ENCODE measurements at places on chromosomes 12 and 14.

- DNase-seq = no peak
These were observed 485 bp downstream of the SENP1 start for GRCh38 chr12:48105321-48105866.

GRCh38 chr12:26226122-26226521, 30.7 kb downstream of the SSPN start:
- no peak for DNase-seq

- no peak for DNase-seq
These were observed 613 bp downstream of the SRSF9 start for GRCh38 chr12:120468821-120469449.

GRCh38 chr14:72965249-72965648, 39.0 kb downstream of the DCAF4 start:
- no peak for DNase-seq

GRCh38 chr12:45284096-45284901, 68.4 kb downstream of the ANO6 start:
- DNase-seq = no peak

DNA sequence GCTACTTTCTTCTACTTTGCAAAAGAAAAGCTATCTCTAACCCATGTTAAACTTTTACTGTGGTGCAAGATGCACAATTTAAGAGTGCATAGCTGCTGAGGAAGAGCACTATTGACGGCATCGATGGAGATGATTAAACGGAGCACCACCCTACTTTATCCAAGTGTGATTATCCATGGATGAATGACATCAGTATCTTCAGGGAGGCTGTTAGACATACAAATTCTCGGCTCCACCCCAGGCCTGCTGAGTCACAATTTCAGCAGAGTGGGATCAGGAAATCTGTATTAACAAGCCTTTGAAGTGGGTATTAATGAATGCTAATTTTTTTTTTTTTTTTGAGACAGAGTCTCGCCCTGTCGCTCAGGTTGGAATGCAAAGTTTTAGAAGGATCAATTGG, 16.2 kb downstream of the SLC2A14 start:
- DNase-seq = no peak

GRCh38 chr14:96118391-96118790, 79.2 kb downstream of the C14orf132 start:
- no peak for DNase-seq

DNA sequence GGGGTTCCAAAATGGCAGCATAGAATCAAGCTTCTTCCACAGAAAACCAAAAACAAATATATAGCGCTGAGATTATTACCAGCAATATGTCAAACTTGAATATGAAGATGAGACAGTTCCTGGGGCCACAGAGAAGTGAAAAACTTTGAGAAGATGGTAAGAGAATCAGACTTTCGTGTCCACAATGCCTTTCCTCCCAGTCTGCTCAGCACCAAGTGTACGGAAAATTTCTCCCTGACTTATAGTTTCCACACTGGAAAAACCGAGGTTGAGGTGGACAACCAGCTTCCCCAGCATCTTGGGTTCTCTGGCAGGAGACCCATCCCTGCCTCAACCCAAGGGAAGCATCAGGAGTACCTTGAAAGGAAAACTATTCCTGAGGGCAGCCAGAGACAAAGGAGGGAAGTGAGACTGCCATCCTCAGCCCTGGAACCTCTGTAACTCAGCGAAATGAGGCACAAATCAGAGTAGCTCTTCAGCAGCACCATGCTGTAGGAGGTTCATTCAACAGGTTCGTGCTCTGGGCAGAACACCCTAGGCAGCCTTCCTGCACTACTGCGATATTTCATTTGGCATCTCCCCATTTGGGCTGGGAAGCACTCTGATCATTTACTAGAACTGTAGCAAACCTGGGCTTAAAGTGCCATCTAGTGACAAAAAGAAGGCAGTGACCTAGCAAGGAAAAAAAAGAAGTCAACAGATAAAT, 52.4 kb upstream of the CAPRIN2 start:
- peak; percentile 69 for DNase-seq

DNA sequence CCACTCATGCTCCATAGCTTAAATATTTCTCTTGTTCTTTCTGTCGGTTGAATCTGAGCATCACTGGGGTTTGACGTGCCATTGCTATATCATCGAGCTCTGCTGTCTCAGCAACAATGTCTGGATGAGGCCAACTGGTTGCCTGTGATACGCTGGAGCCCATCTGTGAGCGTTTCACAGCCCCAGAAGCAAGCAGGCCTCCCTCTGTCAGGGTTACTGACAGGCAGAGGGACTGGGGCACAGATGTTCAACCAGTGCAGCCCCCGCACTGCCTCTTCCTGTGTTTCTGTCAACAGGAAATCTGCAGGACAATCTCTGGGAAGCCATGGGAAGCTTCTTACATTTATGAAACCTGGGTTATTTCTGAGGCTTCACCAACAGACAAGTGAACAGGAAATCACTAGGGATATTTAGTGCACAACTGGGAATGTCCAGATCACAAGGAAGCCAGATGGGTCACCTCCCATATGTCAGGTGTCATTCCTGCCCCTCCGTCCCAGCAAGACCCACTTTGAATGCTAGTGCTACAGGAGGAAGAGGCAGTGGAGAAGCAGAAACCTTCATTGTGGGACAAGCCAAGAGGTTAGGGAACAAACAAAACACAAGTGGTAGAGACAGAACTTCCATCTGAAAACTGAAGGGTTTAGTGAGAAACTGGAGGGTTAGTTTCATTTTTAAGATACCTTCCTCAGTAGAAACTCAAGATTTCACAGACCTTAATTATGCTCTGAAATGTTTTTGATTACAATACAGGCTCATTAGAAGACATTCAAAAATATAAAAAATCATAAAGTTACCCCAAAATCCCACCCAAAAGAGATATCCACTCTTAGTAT, 24.1 kb downstream of the DMAC2L start:
- DNase-seq = no peak

- DNase-seq = no peak
These were observed 5.0 kb upstream of the C14orf180 start for GRCh38 chr14:104574536-104574935.

GRCh38 chr12:109563291-109564284, 9.7 kb downstream of the MMAB start:
- DNase-seq = no peak

GRCh38 chr14:59785629-59786028, 84.9 kb downstream of the RTN1 start:
- DNase-seq = no peak

- DNase-seq = no peak
These were observed 12.0 kb upstream of the PIP4K2C start for GRCh38 chr12:57579011-57579410.

GRCh38 chr14:49640540-49641417, 5.7 kb upstream of the DNAAF2 start:
- no peak for DNase-seq

DNA sequence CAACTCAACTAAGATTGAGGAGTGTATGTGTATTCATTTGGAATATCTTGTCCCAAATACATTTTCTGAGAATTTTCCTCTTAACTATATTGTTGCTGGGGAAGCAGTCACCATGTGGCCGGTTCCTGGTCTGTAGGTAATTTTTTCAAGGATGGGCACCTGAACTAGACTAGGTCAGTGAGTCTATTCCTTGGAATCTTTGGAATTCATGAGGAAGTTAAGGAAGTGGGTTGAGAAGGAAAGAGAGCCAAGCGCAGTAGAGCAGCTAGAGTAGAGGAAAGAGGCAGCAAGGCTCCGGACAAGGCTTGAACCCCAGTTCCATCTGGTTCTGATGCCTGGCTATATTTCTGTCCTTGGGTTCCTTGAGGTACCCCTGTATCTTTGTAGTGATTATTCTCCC, 183.7 kb downstream of the DACT1 start:
- DNase-seq = no peak

DNA sequence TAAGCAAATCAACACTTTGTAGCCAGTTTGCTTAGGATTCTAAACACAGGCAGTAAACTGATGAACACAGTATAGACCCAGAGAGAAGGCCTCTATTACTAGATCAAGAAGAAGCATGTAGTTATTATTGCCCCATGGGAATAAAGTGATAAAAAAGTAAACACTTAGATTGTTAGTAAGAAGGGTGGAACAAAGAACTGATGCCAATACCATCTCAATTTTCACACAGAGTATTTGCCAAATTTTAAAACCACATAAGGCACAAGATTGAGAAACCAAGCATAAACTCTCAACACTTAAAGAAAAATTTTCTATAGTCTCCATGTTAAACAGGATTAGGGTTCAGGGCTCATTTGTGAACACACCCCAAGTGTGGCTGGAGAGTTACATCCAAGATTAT, 77.0 kb upstream of the SYT1 start:
- no peak for DNase-seq

DNA sequence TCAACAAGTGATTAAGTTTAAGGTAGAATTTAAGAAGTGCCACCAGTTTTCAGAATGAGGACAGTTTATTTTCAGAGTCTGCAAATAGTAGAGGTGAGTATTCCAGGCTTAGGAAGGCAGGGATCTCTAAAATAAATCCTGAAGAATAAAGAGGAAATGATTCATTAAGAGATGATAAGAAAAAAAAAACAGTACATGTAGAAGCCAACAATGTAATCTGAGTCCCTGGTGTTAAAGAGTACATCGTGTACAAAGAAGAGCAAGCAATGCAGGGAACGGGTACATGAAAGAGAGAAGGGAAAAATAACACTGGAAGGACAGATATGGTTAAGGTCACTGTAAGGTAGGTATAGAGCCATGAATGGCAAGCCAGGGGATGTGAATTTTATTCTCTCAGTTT, 95.2 kb upstream of the FOXG1 start:
- no peak for DNase-seq

GRCh38 chr14:89678768-89679167, 261.7 kb upstream of the FOXN3 start:
- DNase-seq = no peak

GRCh38 chr12:129927316-129927900, 23.6 kb upstream of the TMEM132D start:
- DNase-seq = no peak

DNA sequence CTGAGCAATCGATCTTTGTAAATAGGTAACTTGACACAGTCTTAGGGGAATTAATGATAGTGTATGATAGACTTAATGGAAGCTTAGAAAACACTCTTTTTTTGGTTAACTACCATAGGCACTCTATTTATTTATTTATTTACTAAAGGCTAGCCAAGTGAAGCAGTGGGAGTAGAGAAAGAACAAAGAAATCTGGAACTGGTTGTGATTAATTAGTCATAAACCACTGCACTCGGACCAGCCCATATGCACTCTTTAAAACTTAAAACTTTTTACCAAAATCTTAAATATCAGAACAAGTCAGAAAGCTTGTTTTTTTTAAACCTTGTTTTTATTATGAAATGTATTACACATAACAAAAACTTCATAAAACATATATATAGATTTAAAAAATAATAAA, 49.5 kb upstream of the SRP54 start:
- DNase-seq = no peak

DNA sequence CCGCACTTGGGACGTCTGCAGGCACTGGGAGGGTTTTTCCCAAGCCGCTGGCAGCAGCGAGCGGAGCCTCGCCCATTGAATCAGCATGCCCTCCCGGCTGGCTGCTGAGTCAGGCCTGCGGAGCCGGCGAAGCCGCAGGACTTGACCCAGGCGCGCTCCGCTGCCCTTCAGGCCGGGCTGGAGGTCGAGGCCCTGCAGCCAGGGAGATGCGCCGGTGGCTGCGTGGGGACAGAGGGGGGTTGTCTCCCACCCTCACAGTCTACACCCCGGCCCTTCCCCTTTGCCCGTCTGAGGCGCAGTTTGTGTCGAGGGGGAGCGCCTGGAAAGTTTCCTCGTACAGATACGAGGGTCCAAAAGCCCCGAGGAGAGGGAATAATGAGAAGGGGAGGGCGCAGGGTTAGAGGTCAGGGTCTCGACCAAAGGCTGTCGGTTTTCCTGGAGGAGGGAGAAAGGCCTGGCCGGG, 759 bp upstream of the KLC1 start:
- peak; percentile 49 for DNase-seq

DNA sequence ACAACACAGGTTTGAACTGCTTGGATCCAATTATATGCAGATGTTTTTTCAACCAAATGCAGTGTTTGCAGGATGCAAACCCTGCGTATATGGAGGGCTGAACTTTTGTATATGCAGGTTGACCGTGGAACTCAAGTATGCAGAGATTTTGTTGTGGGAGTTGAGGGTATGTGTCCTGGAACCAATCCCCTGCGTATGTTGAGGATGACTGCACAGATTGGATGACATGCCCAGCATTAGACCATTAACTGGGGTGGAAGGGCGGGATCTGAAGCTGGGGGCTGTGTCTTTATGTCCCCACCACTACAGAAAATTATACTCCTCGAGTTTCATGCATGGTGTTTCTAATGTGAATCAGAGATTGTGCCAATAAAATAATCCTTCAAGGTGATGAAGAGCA, 162.2 kb upstream of the RMST start:
- no peak for DNase-seq

GRCh38 chr14:104406831-104407230, 172.7 kb upstream of the C14orf180 start:
- DNase-seq = no peak

DNA sequence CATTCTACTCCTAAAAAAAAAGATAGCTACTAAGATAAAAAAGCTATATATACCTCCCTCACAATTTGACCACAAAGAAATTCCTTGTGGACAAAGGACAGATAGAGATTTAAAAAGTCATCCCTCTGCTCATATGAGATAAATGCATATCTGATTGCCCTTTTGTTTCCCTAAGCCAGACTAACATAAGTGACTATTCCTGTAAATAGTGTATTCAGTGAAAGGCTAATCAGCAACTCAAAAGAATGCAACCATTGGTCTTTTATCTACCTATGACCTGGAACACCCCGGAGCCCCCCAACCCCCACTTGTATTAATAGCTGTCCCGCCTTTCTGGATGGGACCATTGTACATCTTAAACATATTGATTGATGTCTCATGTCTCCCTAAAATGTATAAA, 6.3 kb upstream of the TMPO start:
- no peak for DNase-seq

GRCh38 chr12:77294016-77294415, 228.6 kb upstream of the E2F7 start:
- DNase-seq = no peak

DNA sequence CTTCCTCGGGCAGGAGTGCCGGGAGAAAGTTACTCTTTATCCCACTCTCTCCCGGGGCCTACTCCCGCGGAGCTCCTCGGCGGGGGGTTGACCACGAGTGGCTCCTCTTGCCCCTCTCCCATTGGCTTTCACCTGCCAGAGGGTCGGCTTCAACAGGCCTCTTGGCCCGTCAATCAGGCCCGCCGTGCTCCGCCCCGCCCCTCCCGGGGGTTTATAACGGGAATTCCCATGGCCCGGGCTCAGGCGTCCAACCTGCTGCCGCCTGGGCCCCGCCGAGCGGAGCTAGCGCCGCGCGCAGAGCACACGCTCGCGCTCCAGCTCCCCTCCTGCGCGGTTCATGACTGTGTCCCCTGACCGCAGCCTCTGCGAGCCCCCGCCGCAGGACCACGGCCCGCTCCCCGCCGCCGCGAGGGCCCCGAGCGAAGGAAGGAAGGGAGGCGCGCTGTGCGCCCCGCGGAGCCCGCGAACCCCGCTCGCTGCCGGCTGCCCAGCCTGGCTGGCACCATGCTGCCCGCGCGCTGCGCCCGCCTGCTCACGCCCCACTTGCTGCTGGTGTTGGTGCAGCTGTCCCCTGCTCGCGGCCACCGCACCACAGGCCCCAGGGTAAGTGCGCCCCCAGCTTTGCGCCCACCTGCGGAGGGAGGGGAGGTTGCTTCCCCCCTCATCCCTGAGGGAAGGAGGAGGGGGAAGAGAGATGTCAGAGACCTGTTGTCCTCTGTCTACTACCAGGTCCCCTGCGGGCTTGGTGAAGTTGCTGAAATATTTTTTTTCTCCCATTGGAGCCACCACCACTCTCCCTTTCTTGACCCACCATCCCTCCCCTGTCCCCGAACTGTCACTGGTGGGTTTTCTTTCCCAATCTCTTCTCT, at the start of gene SMOC1:
Gene SMOC1, plus strand, starts transcription at position 242 of the 869 bp plus-strand sequence. Its CDS starts 263 bp downstream, at position 505.
- DNase-seq = no peak

- DNase-seq = peak; percentile 51
These were observed 126.8 kb upstream of the NCOR2 start for GRCh38 chr12:124694250-124694649.
